ENCODE measurements at places on chromosomes 6 and 20.

DNA sequence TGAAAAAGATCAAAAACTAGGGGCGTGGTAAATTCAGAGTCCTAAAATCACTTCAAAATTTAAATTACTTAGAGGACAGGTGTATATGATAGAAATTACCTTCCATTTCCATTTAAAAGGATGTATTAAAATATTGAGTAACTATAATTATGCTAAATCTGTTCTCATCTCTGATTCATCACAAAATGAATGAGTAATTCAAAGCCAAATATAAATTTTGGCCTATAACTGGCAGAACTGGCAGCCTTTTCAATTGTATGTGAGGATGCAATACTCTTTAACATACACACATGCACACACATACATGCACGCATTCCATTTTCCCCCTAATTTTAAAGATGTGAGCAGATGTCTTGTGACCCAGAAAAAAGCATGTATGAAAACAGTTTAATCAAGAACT, 194.6 kb downstream of the EPM2A start:
- no peak for ATAC-seq

DNA sequence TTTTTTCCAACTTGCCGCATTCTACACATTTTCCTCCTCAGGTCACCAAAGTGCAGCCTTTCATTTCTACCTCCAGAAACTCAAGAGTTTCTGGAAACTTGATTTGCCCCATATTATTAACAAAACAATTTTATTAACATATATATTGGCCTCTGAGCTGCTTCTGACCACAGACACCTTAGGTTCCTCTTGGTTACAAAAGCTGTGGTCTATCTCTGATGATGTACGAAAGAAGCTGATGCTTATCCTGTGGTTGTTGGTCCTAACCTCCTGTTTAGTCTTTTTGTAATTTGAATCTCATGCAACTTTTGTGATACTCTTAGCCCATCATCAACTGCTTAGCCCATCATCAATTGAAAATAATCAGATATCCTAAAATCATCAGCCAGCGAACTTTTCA, 735.7 kb downstream of the KIF16B start:
- no peak for ATAC-seq

- ATAC-seq = no peak
Observed at GRCh38 chr6:111569951-111570350, 35.7 kb downstream of the TRAF3IP2 start.

- no peak for ATAC-seq
Observed at GRCh38 chr6:31037682-31038081, 27.4 kb downstream of the MUC22 start.

GRCh38 chr6:140070846-140071473, 696.5 kb upstream of the CITED2 start:
- ATAC-seq = no peak

GRCh38 chr6:14317387-14317970, 199.9 kb downstream of the CD83 start:
- ATAC-seq = no peak

DNA sequence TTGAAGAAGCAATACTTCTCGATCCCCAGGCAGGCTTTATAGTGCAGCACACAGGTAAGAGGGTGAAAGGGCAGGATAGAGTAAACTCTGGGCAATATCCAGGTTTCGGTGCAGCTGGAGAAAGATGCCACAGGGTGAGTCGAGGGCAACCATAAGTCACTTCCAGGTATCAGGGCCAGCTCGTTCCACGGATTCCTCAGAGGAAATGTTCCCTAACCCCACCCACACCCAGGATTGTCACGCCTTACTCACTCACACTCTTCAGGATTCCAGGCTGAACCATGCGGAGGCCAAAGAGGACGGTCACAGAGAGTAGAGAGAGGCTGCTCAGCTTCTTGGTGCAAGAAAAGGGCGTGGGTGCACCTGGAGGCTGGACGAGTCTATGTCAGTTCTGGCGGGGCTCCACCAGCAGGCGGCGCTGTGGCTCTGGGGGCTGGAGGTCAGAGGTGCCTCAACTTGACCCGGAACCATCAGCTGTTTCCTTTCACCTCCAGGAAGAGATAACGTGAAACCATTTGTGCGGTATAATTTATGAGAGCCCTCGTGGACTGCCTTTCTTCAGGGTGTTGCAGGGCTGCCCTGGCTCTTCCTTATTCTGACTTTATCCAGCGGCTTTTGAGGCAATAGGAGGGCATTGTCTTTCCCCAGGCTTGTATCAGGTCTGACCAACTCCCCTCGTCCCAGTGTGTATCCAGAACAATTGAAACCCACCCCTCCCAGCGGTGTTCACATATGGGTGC, 14.5 kb upstream of the WFDC12 start:
- peak; percentile 85 for ATAC-seq

All from activated T-helper 17 cell treated with anti-CD3 and anti-CD28 coated beads, Interleukin-2, amount 50 U/mL, for 72 hours (primary cell).